ENCODE measurements at places on chromosomes 7 and 10.

DNA sequence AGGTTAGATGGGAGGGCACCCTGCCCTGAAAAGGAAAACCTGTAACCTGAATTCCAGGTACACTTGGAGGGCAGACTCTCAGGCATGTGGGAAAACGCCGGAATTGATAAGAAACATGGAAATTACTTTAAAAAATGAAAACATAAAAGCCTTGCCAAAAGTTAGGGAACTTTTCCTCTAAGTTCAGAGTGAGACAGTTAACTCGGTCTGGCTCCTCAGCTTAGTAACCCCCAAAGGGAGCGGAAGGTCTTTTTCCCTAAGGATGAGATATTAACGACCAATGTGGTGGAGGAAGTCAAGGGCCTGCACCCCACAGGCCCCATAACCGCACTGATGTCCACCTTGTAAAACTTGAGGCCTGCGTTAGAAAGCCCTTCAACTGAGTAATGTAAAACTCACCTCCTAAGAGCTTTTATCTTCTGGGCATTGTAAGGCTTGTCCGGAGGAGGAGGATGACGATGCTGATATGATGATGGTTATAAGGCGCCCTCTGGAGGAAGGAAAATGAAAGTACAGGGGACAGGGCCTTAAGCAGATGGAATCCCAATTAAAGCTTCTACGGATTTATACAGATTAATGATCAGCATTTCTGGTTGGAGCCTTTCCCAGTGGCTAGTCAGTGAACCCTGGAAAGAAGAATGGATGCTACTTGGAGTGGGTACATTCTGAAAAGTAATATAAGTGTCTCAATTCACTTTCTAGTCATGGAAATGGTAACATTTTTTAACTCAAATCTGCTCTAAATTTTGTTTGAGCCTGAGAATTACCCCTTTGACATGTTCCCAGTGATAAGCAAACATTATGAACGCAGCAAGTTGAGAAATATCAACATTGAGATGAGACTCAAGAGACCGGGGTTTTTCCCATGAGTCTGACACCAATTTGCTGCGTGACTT is 694 bp downstream of the COL1A2 start:
- H3K36me3 ChIP-seq = peaks cover 3% of the 10 kb centered on the region
- peak overlapping the region; percentile 89 for H3K4me3 ChIP-seq
- H3K27me3 ChIP-seq = no peaks in the 10 kb centered on the region
- H3K4me1 ChIP-seq = peaks cover 46% of the 10 kb centered on the region
- no peak for DNase-seq

GRCh38 chr10:47383261-47384147 is 589 bp downstream of the ZNF488 start:
- peak overlapping the region; percentile 76 for H3K4me3 ChIP-seq
- no peak for DNase-seq
- peaks cover 12% of the 10 kb centered on the region for H3K4me1 ChIP-seq
- no peaks in the 10 kb centered on the region for H3K36me3 ChIP-seq
- H3K27me3 ChIP-seq = peaks cover 39% of the 10 kb centered on the region
- peak overlapping the region; percentile 3 for H3K27ac ChIP-seq

GRCh38 chr10:74337330-74338016 is 186.5 kb downstream of the ADK start:
- no peaks in the 10 kb centered on the region for H3K27me3 ChIP-seq
- H3K36me3 ChIP-seq = peaks cover 9% of the 10 kb centered on the region
- no peak for DNase-seq

DNA sequence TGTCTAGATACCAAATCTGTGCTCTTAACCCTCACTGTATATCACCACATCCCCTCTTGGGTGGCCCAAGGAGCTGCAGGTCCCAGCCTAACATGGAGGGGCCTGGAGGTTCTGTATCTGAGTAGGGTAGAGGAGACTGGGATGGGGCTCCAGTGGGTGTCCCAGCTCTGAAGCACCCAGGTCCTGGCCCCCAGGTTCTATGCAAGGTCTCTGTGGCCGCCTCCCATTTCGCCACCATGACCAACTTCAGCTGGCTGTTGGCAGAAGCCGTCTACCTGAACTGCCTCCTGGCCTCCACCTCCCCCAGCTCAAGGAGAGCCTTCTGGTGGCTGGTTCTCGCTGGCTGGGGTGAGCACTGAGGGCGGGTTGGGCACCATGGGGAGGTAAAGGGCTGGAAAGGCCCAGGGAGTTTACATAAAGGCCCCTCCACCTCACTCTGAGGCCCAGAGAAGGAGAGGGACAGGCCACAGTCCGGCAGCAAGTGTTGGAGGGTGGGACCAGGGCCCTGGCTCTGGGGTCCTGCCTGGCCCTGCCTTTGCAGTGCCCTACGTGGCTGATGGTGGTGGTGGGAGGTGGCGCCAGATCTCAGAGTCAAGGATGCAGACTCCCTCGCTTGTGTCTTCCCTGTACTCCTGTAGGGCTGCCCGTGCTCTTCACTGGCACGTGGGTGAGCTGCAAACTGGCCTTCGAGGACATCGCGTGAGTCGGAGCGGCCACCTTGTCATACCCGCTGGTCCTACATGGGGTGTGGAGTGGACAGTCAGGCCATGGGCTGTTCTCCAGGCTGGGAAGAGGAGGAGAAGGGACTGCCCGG is 10.2 kb downstream of the GHRHR start:
- H3K36me3 ChIP-seq = no peaks in the 10 kb centered on the region
- H3K4me3 ChIP-seq = no peak overlapping the region
- H3K4me1 ChIP-seq = no peaks in the 10 kb centered on the region
- H3K27me3 ChIP-seq = peaks cover 59% of the 10 kb centered on the region
- H3K27ac ChIP-seq = no peak overlapping the region
- DNase-seq = no peak

- H3K36me3 ChIP-seq = peaks cover 45% of the 10 kb centered on the region
- H3K27ac ChIP-seq = peak overlapping the region; percentile 63
- H3K27me3 ChIP-seq = no peaks in the 10 kb centered on the region
Observed at GRCh38 chr7:16688249-16688648, 42.3 kb downstream of the BZW2 start.

GRCh38 chr10:45417746-45418145 is 43.7 kb downstream of the ALOX5 start:
- peak overlapping the region; percentile 47 for H3K4me3 ChIP-seq
- DNase-seq = no peak
- H3K27ac ChIP-seq = no peak overlapping the region
- no peaks in the 10 kb centered on the region for H3K36me3 ChIP-seq
- peaks cover 22% of the 10 kb centered on the region for H3K4me1 ChIP-seq

- H3K4me3 ChIP-seq = no peak overlapping the region
- peaks cover 6% of the 10 kb centered on the region for H3K36me3 ChIP-seq
- DNase-seq = no peak
- no peaks in the 10 kb centered on the region for H3K4me1 ChIP-seq
Observed at GRCh38 chr10:73857446-73857845, 16.9 kb downstream of the CAMK2G start.
